ENCODE measurements at places on chromosomes 6 and 20.

- DNase-seq, result no peak
These were observed 26.1 kb downstream of the TXLNB start for GRCh38 chr6:139265512-139266190.

- DNase-seq, result peak; percentile 91
These were observed 12.9 kb upstream of the MROH8 start for GRCh38 chr20:37192137-37192854.

GRCh38 chr6:4817551-4817950, 41.3 kb downstream of the CDYL start:
- no peak for DNase-seq

- DNase-seq, result no peak
These were observed 351.2 kb downstream of the CDC5L start for GRCh38 chr6:44738601-44739146.

DNA sequence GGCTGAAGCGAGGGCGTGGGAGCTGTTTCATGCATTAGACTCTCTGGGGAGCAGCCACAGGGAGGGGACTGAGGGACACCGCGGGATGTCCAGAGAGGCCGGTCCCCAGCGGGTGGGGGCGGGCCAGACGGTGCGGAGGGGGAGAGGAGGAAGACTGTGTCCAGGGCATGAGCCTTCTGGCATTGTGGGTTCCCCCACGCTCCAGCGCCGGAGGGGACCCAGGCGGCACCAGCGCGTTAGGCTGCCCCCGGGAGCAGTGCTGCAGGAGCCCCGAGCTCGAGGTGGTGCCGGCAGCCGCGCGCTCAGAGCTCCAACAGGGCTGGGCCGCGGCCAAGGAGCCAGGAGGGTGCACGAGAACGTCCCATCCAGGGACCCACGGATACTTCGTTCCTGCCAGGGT, 14.4 kb downstream of the SLC22A3 start:
- DNase-seq, result no peak

- DNase-seq, result no peak
These were observed 54.9 kb upstream of the NT5E start for GRCh38 chr6:85394853-85395538.

- no peak for DNase-seq
These were observed 282.9 kb upstream of the RUNX2 start for GRCh38 chr6:45045253-45045601.

DNA sequence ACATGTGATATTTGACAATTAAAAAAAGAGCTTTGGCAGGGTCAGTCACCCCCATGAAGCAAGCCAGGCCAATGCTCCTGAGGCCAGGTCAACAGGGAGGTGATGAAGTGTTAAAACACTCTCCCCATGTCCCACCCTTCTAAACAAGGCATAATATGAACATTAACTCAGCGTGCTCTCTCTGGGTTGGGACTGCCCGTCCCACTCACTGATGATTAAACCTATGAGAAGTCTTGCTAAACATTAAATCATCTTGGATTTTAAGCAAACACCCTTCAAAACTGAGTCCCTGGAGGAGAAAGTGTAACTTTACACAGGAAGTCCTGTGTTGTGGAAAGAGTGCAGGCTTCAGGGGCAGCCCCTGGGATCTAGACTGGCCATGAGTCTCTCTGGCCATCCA, 558.5 kb downstream of the CD83 start:
- no peak for DNase-seq

DNA sequence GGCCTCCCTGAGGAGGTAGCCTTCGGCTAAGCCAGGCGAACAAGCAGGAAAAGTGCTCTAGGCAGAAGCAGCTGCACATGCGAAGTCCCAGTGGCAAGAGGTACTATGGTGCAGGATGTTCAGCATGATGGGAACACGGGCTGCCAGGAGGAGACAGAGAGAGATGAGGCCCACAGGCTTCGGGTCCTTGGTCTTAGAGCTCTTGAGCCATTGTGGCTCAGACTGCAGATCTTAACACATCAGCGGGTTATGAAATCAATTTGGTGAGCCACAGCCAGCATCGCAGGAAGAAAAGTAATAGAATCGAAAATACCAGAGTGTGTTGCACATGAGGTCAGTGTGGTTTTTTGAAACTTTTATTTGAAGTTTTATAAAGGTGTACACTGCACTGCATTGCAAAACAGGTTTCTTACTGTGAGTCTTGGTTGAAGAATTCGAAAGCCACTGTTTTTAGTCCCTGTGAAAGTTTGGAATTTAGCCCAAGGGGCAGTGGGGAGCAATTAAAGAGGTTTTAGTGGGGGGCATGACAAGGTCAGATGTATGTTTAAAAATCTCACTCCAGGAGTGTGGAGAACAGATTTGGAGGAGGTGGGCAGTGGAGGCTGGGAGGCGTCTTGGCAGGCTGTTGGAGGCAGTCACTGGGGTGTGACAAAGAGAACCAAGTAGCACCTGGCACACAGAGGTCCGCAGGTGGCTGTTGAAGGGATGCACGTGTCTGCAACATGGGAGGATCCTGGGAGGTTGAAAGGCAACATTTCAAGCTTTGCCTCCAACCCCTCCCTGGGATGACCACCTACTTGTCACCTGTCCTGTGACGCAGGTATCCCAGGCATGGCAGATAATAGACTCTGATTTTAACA, 69.3 kb downstream of the EYA2 start:
- DNase-seq, result peak; percentile 86

DNA sequence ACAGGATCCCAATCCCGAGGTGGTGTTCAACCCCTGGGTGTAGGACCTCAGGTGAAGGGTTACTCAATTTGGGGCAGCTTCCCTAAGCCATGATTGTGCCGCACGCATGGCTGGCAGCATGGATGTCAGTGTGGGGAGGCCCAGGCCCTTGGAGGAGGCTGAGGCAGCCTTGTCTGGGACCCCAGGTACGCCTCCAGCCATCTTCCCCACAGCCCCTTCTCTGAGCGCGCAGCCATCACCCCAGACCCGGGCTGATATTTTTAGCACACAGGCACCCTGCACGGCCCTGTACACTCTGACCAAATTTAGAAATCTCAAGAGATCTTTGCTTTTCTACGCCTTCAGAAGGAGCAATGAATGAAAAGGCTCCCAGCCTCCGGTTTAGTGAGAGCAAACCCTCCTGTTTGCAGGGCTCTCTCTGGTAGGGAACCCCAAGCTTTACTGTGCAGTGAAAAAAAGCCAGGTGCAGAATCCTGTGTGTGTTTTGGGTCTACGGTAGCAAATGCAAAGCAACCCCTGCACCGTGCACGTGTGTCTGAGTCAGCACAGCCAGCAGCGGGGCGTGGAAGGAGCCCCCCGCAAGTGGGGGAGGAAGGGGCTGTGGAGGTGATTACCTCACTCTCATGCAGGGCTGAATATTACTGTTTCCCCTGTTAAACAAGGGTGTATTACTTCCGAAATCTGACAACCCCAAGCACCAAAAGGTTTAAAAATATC, 44.3 kb downstream of the CTCFL start:
- no peak for DNase-seq

GRCh38 chr20:32069711-32070110, 17.7 kb downstream of the HCK start:
- no peak for DNase-seq

GRCh38 chr20:35373661-35374060, 38.1 kb downstream of the UQCC1 start:
- DNase-seq, result no peak

- DNase-seq, result no peak
These were observed 213.6 kb upstream of the DTNBP1 start for GRCh38 chr6:15876406-15876805.

- DNase-seq, result no peak
These were observed 29.5 kb downstream of the NAPB start for GRCh38 chr20:23391707-23392310.

DNA sequence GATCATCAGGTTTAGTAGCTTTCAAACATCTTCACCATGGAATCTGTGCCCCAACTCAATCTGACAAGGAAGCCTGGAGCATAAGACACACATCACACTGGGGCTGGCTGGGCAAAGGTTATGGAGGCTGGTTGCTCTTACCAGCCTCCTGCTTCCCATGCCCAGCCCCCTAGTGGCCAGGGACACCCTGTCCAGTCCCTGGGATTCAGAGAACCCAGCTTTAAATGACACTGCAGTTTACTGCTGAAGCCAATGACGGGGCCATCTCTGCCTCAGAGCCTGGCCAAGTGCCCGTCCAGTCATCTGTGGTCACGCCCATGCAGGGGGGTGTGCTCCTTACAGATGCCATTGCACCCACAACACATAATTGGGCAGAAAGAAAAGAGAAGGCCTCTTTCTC, 272.9 kb downstream of the SMOC2 start:
- no peak for DNase-seq

DNA sequence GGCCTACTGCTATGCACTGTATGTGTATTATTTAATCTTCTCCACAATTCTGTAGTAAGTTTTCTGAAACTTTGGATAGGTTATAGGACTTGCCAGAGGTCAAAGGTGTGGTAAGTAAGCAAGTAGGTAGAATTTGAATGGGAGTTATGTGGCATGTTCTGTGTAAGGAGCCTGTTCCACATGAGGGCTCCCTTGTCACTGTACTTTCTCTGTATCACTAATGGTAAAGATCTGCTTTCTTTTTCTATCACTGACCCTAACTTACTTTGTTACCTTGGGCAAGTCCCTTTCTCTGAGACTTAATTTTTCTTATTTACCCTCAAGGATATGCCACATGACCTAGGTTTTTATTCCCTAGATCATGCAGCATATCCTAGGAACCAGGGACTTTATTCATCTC, 50.3 kb downstream of the EIF2S2 start:
- no peak for DNase-seq

GRCh38 chr6:33314515-33314942, 651 bp upstream of the TAPBP start:
- DNase-seq, result peak; percentile 65

GRCh38 chr20:11155156-11155756, 481.5 kb upstream of the JAG1 start:
- no peak for DNase-seq

DNA sequence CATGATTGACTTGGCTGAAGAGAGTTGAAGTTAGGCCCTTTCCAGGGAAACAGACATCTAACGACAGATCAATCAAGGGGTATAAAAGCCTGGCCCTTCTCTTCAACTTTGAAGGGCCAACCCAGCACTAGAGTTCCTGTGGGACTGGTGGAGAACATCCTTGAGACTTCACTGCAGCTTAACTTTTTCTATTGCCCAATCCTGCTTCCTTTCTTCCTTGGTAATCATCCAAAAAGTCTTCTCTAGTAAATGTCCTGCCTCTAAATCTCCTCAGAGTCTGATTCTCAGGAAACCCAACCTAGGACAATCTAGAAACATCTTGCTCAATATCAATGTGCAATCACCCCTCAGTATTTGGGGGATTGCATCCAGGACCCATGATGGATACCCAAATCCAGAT, 1.9 kb downstream of the MKKS start:
- no peak for DNase-seq

GRCh38 chr20:59145924-59146779, 17.5 kb upstream of the ZNF831 start:
- DNase-seq, result no peak

GRCh38 chr6:111843347-111844147, 29.7 kb downstream of the FYN start:
- DNase-seq, result no peak

DNA sequence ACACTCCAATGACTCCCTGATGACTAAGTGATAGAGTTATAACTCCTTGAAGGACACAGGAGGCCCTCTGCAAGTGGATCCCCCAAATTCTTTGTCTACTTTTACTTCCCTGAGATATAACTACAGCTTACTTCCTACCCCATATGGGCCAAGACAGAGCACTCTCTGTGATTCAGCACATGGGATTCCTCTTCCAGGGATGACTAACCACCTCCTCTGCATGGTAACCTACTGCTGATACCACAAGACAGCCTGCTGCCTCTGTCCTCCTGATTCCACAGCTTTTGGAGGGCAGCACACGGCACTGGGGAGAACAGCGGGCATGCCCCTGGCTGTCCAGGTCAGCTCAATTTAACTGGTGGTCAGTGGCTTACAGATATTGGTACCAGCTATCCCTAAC, 675.7 kb upstream of the AGPAT4 start:
- DNase-seq, result no peak

- no peak for DNase-seq
These were observed 624.1 kb upstream of the CDH4 start for GRCh38 chr20:60627751-60628565.

GRCh38 chr20:31948008-31948407, 3.8 kb downstream of the PDRG1 start:
- DNase-seq, result no peak
